ENCODE measurements at places on chromosomes 2 and 18. TPM values are rescaled to one million over a fixed set of nuclear protein-coding genes. Genes with fewer than 3 reads are reported as not detected.

TMEM37 gene
- total RNA-seq, result 0.20 TPM

LYG1 gene
- total RNA-seq, result 0.20 TPM

KIF5C gene
- total RNA-seq, result 0.20 TPM

KLHL30 gene
- under 0.01 TPM for total RNA-seq

CRYGC gene
- not detected for total RNA-seq

IGFBP2 gene
- total RNA-seq, result 4.0 TPM

TCF23 gene
- total RNA-seq, result not detected

XDH gene
- 1.1 TPM for total RNA-seq

ANKRD30B gene
- total RNA-seq, result not detected

CPSF3 gene
- 52.2 TPM for total RNA-seq

PTRHD1 gene
- total RNA-seq, result 16.6 TPM
